ENCODE measurements at places on chromosomes 6 and 20.

DNA sequence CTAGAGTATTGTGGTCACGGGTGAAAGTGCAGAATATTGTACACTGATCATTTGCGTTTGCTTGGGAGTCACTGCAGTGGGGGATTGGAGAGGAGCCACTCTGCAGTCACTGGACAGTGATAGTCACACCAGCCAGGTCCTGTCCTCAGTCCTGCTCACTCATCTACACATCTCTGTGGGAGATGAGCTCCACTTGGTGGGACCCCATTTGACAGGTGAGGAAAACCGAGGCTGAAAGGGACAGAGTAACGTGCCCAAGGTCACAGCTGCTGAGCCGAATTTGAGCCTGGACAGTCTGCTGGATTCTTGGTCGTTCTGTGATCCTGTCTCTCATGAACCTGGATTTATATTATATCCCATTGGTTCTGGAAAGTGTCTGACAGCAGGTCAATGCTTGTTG is 17.7 kb upstream of the PHACTR3 start:
- no peak for DNase-seq

- no peak for DNase-seq
Observed at GRCh38 chr6:39084506-39084905, 30.5 kb downstream of the SAYSD1 start.

DNA sequence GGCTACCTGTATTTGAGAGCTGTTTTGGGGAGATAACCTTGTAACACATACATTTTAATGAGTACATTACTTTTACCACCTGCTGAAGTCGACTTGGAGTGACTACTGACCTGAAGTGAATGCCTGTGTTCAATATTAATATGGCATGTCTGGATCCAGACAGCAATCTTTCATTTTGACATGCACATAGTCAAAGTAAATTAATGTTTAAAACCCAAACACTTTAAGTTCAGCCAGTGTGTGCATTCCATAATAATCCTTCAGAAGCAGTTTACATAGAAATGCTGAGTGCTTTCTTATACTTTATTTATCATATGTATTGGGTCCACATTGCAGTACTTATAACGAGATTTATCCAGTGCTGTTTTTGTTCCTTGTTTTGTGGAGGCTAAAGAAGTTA is 38.0 kb downstream of the CDKAL1 start:
- no peak for DNase-seq

DNA sequence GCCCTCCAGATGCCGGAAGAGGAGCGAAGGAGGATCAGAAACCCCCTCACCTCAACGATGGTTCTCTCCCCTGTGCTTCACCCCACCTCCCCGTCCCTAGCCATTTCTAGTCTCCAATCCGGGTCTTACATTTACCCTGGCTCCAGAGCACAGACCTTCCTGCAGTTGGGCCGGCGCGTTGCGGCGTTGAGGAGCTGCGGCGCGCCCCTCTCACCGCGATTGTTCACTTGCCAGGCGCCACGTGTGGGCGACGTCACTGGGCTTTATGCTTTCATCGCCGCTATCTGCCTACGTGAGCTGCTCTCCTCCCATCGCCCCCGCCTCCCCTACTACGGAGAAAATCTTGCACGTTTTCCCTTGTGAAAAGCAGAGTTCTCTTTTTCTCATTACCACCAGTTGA is at the start of gene CRISP2:
Gene CRISP2 (minus strand): TSS at position 198 of the 400 bp plus-strand sequence. CDS start 4,347 bp downstream, outside the sequence.
- DNase-seq = no peak

DNA sequence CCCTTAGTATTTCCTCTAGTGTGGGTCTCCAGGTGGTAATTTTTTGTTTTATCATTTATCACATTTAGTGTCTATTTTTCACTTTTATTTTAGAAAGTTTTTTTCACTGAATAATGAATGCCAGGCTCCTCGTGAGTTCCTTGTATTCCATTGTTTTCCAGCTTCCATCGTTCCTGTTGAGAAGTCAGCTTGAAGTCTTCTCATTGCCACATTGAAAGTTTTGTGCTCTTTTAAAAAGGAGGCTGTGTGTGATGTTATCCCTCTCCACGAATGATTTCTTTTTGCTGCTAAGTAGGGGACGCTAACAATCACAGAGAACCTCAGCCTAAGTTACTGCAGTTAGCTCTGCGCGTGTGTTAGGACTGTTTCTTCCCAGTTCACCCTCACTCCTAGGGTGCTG is 194.5 kb downstream of the TAF4 start:
- no peak for DNase-seq

- DNase-seq = no peak
Observed at GRCh38 chr20:59102841-59103299, 60.3 kb upstream of the PRELID3B start.

DNA sequence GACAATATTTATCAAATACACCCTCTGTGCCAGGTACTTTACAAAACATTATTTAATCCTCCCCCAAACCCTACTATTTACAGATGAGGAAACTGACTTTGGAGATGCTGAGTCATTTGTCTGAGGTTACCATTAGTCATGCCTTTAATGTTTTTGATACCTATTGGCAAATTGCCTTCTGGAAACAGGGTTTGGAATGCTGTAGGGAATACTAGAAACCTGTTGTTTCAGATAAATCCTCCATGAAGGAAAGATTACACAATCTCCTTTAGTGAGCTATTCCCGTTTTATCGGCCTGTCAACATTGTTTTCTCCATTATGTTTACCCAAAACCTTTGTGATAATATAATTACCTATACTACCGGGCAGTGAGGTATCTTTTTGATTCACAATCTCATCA is 93.6 kb upstream of the ADGRF1 start:
- no peak for DNase-seq

GRCh38 chr6:157304899-157305663 is 18.2 kb downstream of the TMEM242 start:
- DNase-seq = no peak

DNA sequence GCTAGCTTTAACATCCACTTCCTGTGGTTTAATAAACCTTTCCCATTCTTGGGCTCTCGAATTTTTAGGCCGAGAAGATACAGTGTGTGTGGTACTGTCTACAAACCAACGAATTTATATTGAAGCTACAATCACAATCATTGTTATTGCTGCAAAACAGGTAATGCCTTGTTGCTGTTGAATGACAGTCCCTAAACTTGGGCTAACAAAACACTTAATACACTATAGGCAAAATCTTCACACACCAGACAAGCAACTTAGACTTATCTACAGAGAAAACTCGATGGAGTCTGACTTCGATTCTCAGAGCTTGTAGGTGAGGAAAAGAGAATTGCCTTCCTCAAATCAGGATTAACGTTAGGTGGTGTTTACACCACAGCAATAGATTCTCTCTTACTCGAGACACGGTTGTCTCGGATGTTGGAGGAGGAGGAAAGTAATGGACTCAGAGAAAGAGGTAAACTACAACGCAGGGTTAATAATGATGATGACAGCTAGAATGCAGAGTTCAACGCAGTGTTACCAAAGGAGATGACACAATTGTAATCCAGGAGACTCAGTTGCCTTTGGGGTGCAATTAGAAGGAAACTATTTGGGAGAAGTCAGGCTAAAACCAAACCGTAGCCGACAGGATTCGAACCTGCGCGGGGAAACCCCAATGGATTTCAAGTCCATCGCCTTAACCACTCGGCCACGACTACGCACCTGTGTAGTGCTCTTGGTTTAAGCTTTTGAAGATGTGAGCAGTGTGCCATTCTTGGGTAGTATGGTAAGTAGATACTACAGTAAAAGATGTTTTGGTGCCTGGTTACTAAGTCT is 32.5 kb upstream of the ZNF184 start:
- DNase-seq = peak; percentile 51

GRCh38 chr6:90846824-90847223 is 260.0 kb upstream of the MAP3K7 start:
- no peak for DNase-seq

DNA sequence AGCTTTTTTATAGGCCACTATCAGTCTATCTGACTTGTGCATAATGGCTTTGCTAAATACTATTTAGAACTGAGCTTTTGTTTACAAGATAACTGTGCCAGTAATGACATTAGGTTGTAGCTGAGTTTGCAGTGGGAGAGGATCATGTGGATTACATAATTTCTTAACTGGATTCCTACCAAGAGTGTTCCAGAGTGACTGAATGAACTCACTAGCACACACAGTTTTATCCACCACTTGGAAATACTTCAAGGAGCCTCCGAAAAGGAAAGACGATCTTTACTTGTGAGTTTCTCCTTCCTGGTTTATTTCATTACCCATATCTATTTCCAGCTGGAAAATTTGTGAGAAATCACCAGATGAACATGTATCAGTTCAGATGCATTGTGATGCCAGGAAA is 10.9 kb upstream of the SYNE1 start:
- no peak for DNase-seq

DNA sequence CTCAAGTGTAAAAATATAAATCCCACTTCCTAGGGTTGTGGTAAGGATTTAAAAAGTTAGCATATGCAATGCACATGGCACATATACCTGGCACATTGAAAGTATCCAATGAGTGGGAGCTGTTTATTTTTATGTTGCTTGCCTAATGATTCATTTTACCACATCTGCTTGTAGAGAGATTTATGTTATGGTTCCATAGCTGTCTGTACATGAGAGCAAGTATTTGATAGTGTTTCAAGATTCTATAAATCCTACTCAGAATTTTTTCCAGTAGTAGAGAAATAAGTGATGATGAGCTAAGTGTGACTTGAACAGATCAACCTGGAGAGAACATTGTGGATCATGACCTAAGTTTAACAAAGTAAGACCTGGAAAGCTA is 125.3 kb upstream of the SPTLC3 start:
- no peak for DNase-seq

GRCh38 chr20:10453241-10453640 is 18.1 kb downstream of the SLX4IP start:
- DNase-seq = no peak

DNA sequence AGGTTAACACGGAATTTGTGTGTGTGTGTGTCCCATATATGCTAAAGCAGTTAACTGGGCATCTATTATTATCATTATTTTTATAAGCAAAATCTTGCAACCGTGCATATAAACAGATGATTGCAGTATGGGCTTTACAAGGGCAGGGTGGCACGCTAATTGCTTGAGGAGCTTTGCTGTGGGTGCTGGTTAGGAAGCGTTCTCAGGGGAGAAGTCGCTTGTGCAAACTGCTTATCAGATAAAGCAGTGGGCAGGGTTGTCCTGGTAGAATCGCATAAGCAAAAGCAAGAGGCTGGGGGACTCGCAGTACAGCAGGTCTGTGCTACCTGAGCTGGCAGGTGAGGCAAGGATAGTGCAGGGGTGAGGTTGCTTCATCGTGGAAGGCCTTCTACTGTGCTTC is 9.7 kb upstream of the CCN6 start:
- DNase-seq = no peak

DNA sequence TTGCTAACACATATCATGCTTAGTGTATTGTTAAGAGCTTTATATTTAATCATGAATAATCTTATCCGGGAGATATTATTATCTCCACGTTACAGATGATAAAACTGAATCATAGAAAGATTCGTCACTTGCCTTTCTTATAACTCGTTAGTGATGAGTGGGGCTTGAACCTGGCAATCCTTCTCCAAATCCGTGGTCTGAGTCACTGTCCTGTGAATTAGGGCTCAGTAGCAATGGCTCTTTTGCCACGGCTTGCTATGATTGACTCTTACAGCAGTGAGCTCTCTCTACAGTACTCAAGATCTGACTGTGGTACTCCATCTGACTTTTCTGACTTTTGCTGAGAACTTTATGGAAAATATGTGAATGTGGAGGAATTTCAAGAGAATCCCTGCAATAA is 246.9 kb downstream of the PACRG start:
- DNase-seq = no peak

DNA sequence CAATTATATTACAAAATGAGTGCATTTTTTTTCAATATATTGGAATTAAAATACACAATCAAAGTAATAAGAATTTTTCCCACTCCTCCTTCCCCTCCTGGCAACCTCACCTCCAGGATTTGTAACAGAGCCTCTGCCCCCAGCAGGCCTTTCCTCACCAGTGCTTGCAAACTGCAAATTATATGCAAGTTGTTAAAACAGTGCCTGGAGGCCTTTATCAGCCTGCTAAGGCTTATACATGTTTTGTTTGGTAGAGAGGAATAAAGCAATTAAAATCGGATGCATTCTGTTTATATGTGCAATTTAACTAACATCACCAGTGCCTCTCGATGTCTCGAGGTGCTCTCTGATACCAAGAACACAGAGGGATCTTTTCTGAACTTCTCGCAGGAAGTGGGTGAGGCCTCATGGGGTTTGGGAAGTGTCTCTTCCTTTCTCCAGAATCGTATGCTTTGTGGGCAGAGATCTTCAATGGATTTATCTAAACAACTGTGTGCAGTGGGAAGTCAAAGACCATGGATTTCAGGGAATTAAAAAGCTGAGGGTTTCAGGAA is 186.8 kb downstream of the CDH26 start:
- DNase-seq = no peak

DNA sequence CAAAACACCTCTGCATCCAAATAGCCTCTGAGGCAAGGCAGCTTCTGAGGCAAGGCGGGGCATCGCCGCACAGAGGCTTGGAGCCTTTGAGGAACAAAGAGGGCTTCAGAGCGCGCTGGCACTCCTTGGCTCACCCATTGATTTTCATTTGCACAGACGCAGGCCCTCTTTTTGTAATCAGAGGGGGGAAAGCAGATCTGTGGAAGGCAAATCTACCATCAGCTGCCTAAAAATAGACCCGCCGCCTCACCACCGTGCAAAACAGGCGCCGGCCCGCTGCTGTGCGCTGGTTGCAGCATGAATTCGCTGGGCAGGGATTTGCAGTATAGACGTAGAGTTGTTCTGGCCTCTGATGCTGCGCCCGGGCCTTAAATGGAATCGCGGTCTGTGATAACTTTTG is 69.9 kb upstream of the STMND1 start:
- no peak for DNase-seq

DNA sequence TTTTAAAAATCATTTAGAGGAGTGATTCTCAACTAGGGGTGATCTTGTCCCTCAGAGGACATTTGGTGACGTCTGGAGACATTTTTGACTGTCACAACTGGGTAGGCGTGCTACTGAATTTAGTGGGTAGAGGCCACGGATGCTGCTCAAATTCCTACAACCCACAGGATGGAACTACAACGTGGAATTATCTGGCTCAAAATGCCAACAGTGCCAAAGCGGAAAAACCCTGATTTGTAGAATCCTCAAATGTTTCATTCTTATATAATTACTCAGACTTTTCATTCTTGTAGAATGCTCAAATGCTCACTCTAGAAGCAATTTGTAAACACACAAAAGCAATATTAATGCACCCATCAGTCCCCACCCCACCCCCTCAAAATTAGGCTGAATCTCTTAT is 229.8 kb downstream of the ZMYND8 start:
- no peak for DNase-seq
